ENCODE measurements at places on chromosomes 12 and 14. TPM values are rescaled to one million over a fixed set of nuclear protein-coding genes. Genes with fewer than 3 reads are reported as not detected.
A peak's percentile ranks its signal among the peaks of the same experiment; 100 is the strongest.

- DNase-seq: no peak
Observed at GRCh38 chr14:29380826-29381225, 546.8 kb downstream of the PRKD1 start.

Gene HOXC5
- polyA plus RNA-seq: 3.5 TPM

- peak; percentile 54 for DNase-seq
Observed at GRCh38 chr12:119988472-119989360, at the start of gene BICDL1. Gene BICDL1 (plus strand): TSS chr12:119989236. CDS start chr12:119989869, 633 bp downstream.

DNA sequence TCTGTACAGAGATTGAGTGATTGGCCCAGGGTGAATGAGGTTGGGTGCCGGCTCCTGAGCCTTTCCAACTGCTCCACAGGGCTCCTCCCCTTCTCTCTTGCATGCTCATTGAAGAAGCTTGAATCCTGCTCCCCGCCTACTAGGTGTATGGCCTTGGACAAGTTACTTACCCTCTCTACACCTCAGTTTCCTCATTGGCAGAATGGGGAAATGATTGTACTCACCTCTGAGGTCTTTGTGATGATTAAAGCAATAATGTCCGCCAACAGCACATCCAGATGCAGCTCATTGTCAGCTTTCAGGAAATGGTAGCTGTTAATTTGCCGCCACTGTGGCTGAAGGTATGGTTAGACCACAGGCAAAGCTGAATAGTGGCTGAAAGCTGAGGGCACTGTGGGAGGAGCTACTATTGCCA lies 174.1 kb downstream of the CRADD start:
- DNase-seq: no peak

- DNase-seq: no peak
Observed at GRCh38 chr14:54589843-54590242, 22.9 kb downstream of the SAMD4A start.

Gene DIO3
- polyA plus RNA-seq: 0.14 TPM

Gene IQSEC3
- 6.4 TPM for polyA plus RNA-seq

GRCh38 chr14:86654558-86655184 lies 1124.7 kb downstream of the FLRT2 start:
- DNase-seq: no peak

DNA sequence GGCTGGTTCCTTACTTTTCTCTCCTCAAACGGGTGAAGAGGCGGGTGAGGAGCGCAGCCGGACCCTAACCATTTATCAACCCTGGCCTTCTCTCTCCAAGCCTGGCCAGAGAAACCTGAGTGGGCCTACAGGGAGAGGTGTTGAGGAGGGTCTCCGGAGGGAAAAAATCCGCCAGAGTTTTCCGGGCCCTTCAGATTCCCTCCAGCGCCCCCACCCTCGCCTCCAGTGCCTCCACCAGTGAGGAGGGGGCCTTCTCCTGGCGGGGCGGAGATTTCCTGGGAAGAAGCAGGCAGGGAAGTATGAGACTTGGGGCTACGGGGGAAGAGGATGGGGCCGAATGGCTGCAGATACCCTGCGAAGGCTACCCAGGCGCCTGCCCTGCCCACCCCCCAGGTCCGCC lies 1.4 kb upstream of the HOXC5 start:
- DNase-seq: no peak

DNA sequence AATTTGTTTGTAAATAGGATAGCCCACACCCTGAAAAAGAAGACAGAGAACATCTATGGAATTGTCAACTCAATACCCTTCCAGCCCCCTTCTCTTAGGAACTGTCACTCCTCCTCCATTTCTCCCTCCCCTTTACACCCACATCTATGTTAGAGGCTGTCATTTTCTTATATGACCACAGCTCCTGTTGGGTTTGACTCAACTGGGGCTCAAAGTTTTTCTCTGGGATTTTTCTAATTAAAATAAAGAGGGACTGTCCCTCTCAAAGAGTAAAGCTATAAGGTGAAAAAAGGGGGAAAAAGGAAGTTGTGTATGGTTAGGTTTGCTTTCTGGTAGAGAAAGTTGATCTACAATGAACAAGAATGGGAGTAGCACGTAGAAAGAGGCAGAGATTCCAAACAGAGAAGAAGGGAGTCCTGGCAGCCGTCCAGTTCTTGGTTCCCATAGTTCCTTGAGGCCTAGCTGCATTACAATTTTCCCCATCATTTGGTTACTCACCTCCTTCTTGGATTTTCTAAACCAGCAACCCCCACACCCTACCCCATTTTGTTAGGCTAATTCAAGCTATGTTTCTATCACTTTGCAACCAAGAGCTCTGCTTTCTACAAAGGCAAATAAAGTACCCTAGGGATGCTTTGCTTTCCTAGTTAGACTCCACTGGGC lies 44.3 kb upstream of the STK38L start:
- DNase-seq: no peak

- no peak for DNase-seq
Observed at GRCh38 chr12:130748786-130749185, 32.7 kb upstream of the RIMBP2 start.

Measured in left renal pelvis (tissue), 4 donors.